ENCODE measurements at places on chromosomes 11 and 22.

DNA sequence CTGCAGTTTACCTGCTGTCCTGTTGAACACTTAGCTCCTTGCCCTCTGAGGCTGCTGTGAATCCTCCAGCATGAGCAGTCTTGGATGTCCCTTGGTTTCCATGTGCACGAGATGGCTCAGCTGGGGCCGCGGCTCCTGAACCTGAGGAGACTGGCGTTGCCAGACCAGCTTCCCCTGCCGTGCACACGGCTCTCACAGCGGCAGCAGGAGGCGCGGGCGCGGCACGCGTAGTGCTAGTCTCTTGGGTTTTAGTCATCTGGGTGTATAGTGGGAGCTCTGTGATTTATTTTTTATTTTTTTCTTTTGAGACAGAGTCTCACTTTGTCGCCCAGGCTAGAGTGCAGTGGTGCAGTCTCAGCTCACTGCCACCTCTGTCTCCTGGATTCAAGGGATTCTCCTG is 54.8 kb downstream of the MUC6 start:
- no peak for DNase-seq

GRCh38 chr22:36369922-36370791 is 17.6 kb downstream of the MYH9 start:
- DNase-seq: no peak

GRCh38 chr11:15190611-15191010 is 75.9 kb downstream of the INSC start:
- DNase-seq: no peak

- DNase-seq: no peak
Measured at GRCh38 chr11:64720167-64720566, 2.8 kb downstream of the NRXN2 start.

DNA sequence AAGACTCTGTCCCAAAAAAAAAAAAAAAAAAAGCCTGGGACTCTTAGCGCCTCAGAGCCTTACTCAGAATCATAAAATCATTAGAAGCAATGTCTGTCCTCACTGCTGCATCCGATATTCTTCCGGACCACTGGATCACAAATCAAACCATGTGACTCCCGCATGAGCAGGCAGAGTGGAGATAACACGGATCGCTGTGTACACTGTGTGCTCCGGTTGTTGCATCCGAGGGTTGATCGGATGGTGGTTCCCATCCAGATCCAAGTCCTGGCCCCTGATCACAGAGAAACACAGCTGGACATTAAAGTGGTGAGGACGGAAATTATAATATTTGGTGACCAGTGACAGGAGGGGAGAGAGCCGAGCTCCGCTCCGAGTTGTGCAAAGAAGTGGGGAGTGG is 9.7 kb upstream of the TXNRD2 start:
- DNase-seq: no peak

DNA sequence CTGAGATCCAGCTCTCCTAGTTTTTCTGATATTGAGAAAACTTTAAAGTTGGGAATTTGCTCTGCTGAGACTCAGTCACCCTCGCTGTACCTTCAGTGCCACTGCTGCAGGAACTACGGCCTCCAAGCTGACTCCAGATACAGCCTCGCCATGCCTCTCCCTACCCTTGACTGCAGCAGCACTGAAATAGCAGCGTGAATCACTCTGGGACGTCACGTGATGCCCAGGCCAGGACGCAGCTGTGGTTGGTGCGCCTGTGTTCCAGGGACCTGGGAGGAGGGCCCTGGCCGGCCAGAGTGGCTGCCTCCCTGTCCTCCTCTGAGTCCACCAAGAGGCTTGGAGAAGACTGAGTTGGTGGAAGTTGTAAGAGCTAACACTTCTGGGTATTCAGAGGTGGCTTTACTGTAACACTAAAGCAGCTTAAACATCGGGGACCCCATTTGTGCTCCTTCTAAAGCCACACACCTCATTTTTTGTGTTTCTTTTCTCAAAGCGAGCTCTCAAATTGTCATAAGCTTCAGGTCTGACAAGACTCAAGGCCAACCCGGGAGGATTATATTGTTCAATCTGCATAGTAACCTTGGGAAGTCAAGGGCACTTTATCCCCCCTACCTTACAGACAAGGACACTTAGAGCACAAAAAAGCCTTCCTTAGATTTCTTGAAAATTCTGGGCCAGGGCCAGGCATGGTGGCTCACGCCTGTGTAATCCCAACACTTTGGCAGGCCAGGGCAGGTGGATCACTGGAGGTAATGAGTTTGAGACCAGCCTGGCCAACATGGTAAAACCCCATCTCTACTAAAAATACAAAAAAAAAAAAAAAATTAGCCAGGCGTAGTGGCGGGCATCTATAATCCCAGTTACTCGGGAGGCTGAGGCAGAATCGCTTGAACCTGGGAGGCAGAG is 4.2 kb upstream of the STIP1 start:
- no peak for DNase-seq

- DNase-seq: no peak
Measured at GRCh38 chr11:2261436-2262230, 8.8 kb downstream of the ASCL2 start.

DNA sequence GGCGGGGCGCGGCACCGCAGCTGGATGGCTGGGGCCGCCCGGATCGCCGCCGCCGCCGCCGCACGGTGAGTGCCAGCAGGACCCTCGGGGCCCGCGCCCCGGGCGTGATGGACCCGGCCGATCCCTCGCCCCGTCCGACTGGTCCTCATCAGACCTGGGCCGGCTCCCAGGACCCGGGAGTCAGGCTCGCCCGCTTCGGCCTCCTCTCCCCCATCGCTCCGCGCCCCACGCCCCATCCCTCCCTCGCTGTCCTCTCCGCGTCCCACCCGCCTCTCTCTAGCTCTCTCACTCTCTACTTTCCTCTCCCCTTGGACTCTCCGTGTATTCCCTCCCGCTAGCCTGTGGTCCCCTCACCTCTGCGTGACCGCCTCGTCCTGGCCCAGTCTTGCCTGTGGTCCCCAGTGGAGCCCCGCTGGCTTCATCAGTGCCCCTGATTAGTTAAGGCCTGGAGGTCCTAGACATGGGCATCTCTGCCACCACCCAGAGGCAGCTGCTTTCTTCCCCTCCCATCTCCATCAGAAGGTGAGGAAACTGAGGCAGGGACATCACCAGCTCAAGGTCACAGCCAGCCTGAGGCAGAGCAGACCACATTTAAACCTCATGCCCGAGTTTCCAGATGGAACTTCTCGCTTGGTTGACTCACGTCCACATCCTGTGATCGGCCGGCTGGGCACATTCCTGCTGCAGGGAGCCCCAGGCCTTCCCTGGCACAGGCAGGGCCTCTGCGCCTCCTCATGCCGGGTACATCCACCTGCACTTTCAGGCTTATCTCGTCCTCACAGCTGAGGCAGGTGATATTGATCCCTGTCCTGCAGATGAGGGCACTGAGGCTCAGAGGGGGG is 429 bp downstream of the SLC39A13 start:
- no peak for DNase-seq

DNA sequence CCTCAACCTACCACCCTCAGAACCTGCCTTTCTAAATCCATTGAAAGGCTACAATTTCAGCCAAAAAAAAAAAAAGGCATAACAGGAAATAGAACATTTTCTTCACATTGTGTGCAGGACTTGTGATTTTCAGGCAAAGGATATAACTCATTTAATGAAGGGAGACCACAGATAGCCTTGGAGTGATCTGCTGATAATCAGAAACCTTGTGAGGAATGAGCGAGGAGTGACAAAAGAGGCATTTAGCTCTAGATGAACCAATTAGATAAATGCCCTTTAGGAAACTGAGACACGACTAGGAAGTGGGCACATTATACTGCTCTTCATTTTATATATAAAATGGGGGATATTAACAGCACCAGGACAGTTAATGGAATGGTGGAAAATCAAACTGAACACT is 216.5 kb upstream of the GRIA4 start:
- DNase-seq: no peak

GRCh38 chr22:48060266-48060665 is 1297.8 kb downstream of the TBC1D22A start:
- DNase-seq: no peak

DNA sequence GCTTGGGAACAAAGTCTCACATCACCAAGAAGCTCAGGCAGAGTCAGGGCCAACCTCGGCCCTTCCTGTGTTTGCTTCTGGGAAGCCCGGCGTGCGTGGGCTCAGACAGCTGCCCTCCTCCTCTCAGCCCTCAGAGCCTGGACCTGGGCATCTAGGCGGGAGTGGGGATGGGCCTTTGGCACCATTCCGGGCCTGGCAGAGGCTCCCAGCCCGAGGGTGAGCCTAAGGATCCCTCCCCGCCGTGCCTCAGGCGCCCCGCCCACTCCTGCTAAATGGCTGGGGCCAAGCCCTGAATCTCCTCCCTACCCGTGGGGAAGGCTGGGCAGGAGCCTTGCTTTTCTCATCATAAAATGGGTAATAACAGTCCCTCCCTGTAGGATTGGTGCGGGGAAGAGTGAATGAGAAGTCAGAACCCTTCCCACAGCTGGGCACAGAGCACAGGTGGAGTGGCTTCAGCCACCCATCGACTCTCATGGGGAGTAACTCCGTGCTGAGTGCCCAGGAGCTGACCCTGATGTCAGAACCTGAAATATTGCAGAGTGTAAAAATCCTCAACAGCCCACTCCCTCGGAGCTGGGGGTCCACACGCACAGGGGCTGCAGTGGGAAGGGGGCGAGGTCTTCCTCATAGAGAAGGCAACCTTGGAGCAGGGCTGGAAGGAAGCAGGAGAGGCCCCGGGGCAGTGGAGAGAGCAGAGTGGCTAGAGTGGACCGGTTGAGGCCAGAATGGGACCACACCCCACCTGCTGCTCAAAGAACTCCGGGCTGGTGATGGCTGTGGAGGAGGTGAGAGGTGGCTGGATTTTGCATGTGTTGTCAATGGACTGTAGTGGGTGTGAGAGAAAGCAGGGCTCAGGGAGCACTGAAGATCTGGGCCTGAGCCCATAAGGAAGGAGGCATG is 18.8 kb upstream of the CDKN1C start:
- no peak for DNase-seq

- DNase-seq: no peak
Measured at GRCh38 chr22:30790366-30790765, 95.7 kb downstream of the OSBP2 start.

DNA sequence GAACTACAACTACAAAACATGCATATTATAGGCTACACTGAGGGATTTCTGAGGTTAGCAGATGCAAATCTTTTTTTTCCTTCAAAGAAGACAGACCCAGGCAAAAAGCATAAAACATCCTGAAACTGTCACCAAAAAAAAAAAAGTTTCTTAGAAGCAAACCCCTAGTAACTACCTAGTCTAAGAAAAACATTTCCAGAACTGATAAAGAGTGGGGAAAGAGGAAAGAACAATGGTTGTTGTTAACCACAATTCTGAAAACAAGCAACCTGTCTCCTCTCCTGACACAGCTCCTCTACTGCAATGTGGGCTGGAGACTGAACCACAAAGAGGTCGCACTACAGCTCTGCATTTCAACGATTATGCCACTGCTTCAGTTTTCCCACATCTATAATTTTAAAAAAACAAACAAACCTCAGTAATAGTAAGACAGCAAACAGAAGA is 15.0 kb downstream of the DENND5A start:
- DNase-seq: peak; percentile 35

DNA sequence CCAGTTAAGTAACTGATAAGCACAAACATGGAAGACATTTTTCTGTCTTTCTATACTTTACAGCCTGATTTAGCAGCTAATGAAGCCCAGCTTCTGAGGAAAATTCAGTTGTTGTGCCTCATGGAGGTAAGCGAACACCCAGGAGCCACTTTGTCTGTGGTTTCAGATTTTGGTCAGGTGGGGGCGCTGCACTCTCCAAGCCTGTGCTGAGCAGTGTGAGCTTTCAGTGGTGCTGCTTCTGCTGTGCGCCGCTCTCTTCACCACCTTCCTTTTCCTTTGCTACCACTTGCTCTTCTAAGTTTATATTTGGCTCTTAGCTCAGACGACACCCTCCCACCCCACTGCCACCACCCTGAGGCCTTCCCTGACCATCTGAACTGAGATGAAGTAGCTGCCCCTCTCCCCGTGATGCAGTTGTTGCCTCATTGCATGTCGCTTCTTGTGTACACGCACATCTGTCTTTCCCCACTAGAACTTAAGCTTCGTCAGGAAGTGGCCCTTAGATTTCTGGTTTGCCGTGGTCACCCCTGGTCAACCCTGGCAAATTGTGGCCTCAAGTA is 14.0 kb downstream of the PSMD13 start:
- DNase-seq: no peak

DNA sequence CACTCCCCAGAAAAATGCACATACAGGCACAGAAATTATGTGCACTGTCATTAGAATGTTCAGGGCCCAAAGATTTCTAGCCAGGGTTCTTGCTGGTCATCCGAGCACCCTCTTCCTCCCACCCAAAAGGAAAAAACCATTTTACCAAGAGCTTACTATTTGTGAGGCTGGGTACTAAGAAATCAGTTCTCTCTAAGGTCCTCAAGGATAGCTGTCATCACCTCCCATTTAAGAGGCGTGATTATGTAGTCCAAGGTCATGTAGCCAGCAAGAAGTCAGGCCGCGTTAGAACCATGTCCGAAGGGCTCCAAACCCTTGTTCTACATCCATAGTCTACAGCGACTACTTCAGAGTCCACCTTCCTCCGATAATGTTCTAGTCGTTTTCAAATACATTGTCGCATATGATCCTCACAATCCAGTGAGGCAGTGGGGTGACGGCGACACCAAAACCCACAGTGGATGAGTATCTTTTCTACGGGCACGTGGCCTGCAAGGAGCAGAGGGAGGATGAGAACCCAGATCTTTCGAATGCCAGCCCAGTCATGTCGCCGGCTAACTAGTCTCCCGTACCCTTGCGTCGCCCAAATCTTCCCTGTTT is 634 bp downstream of the TIMM8B start:
- no peak for DNase-seq

DNA sequence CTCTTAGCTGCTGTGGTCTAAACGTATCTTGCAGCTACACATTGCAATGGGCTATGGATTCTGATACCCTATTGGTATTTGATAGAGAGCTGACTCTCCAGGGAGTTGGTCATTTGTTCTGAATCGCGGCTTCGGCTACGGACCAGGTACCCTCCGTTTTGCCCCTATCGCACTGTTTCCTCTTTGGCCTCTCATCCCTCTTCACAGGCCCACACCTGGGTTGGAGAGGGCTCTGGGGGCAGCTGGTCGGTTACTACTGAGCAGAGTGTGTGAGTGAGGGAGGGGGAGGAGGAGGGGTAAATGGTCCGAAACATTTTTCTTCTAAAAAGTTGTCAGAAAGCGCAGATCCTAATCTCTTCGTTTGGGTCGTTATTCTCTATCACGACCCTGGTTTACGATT is 48.8 kb upstream of the HSD17B12 start:
- no peak for DNase-seq

DNA sequence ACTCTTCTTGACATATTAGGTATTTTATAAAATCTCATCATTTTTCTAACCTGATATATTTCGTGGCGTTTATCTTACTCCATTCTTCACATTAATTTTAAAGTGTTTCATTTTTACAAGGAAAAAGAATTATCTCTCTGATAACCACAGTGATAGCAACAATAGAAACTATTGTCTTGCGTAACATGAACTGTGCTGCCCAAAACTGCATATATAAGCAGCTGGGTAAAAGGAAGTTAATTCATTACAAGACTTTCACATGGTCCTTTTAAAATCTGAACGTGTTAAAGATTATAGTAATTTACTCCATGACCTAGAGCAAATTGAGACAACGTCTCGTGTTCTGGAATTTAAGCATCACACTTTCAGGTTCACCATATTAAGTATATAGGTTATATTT is 210.4 kb upstream of the GRIA4 start:
- DNase-seq: no peak

GRCh38 chr11:102456381-102456780 is 3.8 kb upstream of the TMEM123 start:
- no peak for DNase-seq

All from GM12864 (cell line).